ENCODE measurements at places on chromosomes 3 and 15. TPM values are rescaled to one million over a fixed set of nuclear protein-coding genes. Genes with fewer than 3 reads are reported as not detected.

GRCh38 chr3:42735615-42736014 lies 33.0 kb upstream of the HHATL start:
- DNase-seq, result no peak

DNA sequence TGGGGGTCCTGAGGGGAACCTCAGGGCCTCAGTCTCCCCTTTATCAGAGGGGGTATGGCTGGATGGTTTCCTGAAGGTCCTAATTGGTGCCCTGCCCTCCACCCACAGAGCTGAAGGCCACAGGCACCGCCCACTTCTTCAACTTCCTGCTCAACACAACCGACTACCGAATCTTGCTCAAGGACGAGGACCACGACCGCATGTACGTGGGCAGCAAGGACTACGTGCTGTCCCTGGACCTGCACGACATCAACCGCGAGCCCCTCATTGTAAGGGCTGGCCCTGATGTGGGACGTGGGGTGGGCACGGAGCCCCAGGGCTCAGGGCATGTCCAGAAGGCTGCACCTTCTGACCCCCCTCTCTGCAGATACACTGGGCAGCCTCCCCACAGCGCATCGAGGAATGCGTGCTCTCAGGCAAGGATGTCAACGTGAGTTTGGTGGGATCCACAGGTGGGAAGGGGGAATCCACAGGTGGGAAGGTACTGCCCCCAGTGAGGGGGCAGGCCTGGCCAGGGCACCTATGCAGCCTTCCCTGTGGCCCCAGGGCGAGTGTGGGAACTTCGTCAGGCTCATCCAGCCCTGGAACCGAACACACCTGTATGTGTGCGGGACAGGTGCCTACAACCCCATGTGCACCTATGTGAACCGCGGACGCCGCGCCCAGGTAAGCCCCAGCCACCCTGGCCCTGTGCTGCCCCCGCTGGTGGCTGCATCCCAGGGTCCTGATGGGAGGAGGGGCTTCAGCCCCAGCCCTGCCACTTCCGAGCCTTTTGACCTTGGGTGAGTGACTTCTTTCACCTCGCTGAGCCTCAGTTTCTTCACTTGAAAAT lies 17.5 kb upstream of the GNAT1 start:
- DNase-seq, result no peak

GRCh38 chr3:30426293-30426993 lies 180.0 kb upstream of the TGFBR2 start:
- DNase-seq, result peak; percentile 26

DNA sequence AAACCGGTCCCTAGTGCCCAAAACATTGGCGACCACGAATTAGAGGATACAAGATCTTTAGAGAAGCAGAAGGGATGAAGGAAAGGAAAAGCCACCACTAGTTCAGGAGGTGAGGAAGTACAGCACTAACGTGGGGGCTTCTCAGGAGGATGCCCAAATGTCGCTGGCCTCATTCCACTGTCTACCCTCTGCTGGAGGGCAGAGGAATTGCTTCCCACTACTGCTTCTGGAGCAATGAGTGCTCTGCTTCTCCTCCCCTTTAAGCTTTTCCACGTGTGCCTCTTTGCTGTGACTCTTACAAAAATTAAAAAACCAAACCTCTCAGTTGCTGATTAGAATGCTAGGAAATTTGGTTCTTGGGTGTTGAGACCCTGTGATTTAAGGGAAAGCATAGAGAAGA lies 281.3 kb downstream of the CLSTN2 start:
- DNase-seq, result no peak

- DNase-seq, result no peak
Measured at GRCh38 chr3:178001670-178002101, 534.5 kb upstream of the KCNMB2 start.

DNA sequence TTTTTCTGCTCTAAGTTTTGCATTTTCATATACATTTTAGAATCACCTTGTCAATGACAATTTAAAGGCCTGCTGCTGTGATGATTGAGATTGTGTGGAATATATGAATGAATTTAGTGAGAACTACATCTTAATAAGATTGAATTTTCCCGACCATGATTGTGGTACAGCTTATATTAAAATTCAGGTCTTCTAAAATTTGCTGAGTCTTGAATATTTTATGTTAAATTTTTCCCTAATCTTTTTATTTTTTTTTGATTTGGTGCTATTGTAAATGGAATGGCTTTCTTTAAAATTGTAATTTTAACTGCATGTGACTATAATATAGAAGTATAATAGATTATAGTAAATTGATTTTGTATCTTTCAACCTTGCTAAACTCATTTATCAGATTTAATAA lies 172.1 kb downstream of the IL1RAP start:
- DNase-seq, result no peak

DNA sequence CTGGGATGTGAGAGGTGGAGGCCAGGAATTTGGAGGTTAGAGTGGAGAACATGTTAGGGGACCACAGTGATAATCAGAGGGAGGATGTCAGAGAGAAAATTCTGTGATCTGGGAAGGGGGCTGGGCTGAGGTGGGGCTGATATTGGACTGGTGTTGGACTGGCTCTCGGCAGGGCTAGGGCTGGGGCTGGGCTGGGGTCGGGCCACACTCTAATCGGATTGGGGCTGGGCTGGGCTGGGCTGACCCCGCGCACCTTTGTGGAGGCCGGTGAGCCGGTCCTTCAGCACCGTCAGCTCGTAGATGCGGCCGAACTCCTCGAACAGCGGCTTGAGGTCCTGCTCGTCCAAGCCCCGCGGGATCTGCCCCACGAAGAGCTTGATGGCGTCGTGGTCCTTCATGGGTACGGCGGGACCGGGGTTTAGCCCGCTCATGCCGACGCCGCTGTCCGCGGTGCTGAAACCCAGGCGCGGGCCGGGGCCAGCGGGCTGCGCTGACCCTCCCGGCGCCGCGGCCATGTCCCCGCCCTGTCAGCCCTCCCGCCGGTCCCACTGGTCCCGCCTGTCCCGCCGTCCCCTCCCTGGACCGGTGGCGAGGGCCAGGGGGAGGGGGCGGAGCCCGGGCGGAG lies 485 bp downstream of the CELF6 start:
- peak; percentile 10 for DNase-seq

DNA sequence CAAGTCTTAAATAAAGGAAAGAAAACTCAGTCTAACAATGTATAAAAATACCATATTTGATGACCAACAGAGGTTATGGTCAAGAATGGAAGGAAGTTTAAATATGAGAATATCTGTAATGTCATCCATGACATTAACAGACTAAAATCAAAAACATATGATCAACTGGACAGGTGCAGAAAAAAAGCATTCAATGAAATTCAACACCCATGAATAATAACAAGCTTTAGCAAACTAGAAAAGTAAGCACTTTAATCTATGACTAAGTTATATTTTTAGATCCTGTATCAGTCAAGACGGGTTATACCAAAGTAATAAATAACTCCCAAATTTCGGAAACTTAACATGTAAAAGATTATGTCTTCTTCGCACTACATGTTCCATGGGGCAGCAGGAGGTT lies 61.8 kb downstream of the CFAP20DC start:
- DNase-seq, result no peak

- peak; percentile 67 for DNase-seq
Measured at GRCh38 chr15:64010719-64011118, 35.6 kb downstream of the DAPK2 start.

- DNase-seq, result peak; percentile 13
Measured at GRCh38 chr15:96274087-96274440, 56.4 kb upstream of the NR2F2 start.

DNA sequence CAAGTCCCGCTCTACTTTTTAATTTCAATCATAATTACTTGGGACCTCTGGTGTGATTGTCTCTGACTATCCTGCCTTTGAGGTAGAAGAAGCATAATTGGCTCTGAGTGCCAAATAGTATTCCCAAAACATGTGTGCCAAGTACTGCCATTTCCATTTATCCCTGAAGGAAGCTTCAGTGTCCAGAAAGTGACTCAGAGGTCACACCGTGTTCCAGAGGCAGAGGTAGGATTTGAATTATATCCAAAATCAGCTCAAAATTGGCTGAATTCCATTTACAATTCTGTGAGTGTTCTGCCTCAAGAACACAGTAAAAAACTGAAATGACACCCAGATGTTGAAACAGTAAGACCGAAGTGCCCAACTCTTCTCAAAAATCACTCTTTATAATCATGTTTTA lies 255.3 kb downstream of the RSL24D1 start:
- DNase-seq, result no peak

DNA sequence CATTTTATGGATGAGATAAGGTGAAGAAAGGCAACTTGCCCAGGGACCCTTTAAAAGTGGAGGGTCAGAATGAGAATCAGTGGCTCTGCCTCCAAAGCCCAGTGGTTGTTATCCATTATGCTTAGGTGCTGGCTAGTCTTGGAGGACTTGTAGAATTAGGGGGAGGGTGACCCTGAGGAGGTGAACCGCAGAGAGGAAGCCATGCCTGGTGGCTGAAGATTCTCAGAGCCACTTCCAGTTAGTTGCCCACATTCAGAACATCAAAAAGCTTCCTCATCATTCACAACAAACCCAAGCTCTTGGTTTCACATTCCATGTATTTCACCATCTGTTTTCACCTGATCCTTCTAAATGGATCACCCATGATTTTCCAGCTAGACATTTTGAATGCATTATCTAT lies 11.2 kb downstream of the EBLN2 start:
- no peak for DNase-seq

DNA sequence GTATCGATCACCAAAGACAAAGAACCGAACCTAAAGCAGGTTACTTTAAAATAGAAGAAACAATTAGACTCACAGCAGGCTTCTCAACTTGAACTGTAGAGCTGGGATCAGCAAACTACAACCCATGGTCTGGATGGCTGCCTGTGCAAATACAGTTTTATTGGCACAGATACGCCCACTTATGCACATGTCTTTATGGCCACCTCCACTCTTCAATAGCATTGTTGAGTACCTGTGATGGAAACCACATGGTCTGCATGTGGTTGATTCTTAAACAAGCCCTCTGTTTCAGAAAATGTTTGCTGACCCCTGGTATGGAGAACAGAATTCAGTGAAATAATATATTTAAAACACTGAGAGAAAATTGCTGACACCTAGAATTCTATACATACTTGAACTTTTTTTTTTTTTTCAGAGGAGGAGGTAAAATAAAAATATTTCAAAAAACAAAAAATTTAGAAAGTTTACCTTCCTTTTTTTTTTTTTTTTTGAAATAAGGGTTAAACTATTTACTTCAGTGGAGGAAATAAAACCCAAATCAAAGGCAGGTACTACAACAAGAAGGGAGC lies 263.8 kb upstream of the ATP10A start:
- no peak for DNase-seq

- no peak for DNase-seq
Measured at GRCh38 chr15:35857567-35858226, 311.7 kb upstream of the DPH6 start.

DNA sequence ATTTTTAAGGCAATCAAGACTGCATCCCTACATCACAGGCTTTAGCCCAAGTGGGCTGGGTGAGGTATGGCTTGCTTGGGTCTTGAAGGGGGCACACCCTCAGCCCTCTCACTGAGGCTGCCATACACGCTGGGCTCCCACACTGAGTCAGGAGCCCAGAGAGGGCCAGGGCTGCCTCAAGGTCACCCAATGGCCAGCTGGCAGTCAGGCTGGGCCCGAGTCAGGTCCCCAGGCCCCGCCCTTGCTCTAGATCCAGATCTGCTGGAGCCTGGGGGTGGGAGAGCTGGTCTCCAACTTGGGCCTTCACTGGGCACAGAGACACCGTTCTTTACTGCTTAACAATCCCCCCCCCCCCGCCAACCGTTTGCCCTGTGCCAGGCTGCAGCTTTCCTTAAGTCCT lies 88.1 kb downstream of the IQSEC1 start:
- DNase-seq, result no peak

DNA sequence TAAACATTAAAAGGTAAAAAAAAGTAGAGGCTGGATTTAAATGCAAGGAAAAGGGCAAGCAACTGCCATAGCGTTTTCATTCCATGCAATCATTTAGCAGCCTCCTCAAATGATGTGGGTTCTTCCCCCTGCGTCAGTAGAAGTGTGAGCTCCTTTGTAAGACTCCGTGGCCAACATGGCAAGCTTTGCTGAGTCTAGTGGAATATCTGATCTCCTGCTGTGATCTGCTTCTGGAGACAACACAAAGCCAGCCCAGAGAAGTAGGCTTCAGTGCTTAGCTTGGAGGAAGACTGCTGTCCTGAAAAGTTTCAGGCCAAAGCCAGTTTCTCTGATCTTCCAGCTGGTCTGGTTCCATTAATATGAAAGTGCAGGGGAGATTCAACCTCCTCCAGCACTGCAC lies 70.4 kb downstream of the ARPP21 start:
- no peak for DNase-seq

- no peak for DNase-seq
Measured at GRCh38 chr3:10527295-10528001, 22.1 kb upstream of the ATP2B2 start.

- no peak for DNase-seq
Measured at GRCh38 chr3:39156421-39156820, 3.0 kb upstream of the CSRNP1 start.

- DNase-seq, result no peak
Measured at GRCh38 chr3:77859156-77859555, 819.3 kb downstream of the ROBO2 start.

DNA sequence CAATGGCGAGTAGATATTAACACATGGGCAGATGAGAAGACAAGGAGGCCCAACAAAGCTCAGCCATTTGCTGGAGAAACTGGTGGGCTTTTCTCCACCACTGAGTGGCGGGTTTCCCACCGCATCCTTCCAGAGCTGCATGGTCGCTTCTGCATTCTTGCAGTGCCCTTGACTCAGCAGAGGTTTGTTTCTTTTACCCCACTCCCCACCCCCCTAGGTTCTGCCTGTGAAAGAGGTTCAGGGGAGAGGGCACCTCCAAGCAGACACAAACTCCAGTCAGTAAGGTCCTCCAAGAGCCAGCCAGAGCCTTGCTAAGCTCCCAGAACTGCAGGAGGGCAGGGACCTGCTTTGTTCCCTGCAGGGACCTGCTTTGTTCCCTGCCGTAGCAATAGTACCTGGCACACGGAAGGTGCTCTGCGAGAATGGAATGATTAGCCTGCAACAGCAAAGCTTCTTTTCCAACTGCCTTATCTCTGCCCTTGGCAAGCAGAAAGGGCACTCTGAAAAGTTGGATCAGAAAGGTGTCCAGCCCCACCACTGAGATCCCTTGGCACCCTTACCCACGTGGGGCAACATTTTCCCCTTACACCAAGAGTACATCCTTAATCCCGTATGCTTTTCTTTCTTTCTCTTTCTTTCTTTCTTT lies 1.4 kb downstream of the PAQR5 start:
- no peak for DNase-seq

GRCh38 chr3:161600173-161600572 lies 103.6 kb downstream of the OTOL1 start:
- DNase-seq, result no peak

- no peak for DNase-seq
Measured at GRCh38 chr3:177642804-177643125, 445.5 kb upstream of the TBL1XR1 start.

EEF1AKMT4 gene
- 5.6 TPM for total RNA-seq

PEX11A gene
- 3.1 TPM for total RNA-seq

HIGD2B gene
- total RNA-seq, result not detected

SAMMSON gene
- total RNA-seq, result not detected

AKAP13 gene
- total RNA-seq, result 48.7 TPM

MKRN2OS gene
- not detected for total RNA-seq

CPLX3 gene
- total RNA-seq, result not detected

SERPINI1 gene
- total RNA-seq, result 2.6 TPM

CLDN16 gene
- 0.06 TPM for total RNA-seq

NR2F2 gene
- total RNA-seq, result 150 TPM

STRIT1 gene
- not detected for total RNA-seq

RSRC1 gene
- total RNA-seq, result 22.3 TPM
